ENCODE measurements at places on chromosomes 11 and 22.

GRCh38 chr11:61871158-61871597, 20.2 kb downstream of the FADS3 start:
- DNase-seq, result peak; percentile 79

- DNase-seq, result no peak
These were observed 14.3 kb downstream of the NRIP3 start for GRCh38 chr11:8989453-8989852.

- no peak for DNase-seq
These were observed 216.2 kb downstream of the ARHGAP42 start for GRCh38 chr11:100903284-100903683.

GRCh38 chr22:17578136-17578754, 14.9 kb downstream of the SLC25A18 start:
- no peak for DNase-seq

DNA sequence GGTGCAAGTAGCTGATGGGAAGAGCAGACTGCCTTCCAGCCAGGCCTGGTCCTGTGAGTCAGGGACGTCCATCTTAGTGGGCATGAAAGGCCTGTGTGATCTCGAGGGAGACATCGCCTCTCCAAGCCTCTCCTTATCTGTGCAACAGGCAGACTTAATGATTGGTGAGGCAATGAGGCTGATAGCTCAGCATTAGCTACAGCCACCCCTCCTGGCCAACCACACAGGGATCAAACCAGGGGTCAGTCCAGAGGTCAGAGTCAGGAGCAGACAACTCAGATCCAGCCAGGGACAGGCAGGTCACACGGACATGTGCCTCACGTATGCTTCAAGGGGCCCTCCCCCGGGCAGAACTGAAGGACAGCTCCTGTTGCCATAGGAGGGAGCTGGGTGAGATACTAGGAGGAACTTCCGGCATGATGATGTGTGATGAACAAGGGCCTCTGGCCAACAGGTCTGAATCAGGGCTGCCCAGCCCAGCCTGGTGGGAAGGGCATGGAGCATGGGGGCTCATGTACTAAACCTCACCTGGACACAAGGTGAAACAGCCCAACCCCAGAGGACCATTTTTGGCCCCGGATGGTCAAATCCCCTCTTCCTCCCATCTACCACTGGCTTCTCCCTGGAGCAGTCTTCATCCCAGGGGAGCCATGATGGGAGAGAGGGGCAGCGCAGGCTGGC, 2.8 kb upstream of the APOC3 start:
- DNase-seq, result peak; percentile 94

GRCh38 chr11:7564803-7565202, 51.0 kb downstream of the PPFIBP2 start:
- no peak for DNase-seq

- DNase-seq, result no peak
These were observed 79.2 kb downstream of the BRD1 start for GRCh38 chr22:49748514-49748913.

DNA sequence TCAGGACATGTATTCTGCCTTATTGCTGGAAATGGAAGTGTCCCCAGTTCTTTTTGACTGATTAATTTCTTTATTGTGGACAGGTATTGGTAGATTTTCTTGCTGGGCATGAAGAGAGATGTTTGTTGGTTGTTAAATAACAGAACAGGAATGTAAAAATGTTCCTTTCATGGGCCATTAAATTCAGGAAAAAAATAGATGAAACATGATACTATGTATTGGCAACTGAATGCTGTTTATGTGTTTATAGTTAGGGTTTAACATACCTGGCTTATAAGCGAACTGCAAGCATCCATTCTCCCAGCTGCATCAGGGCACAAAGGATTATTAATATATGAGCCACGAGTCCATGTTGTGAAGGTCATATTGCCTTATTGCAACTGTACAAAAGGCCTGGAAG, 368.5 kb downstream of the NELL1 start:
- no peak for DNase-seq

DNA sequence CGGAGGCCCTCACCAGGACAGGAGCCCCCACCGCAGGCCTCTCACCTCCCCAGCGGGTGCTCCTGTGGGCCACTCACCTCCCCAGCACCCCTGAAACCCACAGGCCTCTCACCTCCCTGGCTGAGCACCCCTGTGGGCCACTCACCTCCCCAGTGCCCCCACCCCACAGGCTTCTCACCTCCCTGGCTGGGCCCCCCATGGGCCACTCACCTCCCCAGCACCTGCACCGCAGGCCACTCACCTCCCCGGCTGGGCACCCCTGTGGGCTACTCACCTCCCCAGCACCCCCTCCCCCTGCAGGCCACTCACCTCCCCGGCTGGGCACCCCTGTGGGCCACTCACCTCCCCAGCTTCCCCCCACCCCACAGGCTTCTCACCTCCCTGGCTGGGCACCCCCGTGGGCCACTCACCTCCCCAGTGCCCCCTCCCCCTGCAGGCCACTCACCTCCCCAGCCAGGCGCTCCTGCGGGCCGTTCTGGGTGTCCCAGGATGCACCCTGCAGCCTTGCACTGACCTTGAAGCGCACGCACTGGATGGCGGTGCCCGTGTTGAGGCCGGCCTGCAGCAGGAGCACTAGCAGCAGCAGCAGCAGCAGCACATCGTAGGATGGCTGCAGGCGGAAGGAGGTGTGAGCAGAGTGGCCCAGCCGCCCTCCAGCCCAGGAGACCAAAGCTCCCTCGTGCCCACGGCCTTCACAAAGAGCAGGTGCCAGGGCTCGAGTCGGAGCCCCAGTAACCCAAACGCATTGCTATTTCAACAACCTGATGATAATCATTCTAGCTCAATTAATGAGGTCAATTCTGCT, 5.7 kb upstream of the TTLL8 start:
- no peak for DNase-seq

GRCh38 chr22:49730656-49731055, 97.0 kb downstream of the BRD1 start:
- no peak for DNase-seq

- no peak for DNase-seq
These were observed 33.6 kb upstream of the GRAMD4 start for GRCh38 chr22:46586531-46587011.

DNA sequence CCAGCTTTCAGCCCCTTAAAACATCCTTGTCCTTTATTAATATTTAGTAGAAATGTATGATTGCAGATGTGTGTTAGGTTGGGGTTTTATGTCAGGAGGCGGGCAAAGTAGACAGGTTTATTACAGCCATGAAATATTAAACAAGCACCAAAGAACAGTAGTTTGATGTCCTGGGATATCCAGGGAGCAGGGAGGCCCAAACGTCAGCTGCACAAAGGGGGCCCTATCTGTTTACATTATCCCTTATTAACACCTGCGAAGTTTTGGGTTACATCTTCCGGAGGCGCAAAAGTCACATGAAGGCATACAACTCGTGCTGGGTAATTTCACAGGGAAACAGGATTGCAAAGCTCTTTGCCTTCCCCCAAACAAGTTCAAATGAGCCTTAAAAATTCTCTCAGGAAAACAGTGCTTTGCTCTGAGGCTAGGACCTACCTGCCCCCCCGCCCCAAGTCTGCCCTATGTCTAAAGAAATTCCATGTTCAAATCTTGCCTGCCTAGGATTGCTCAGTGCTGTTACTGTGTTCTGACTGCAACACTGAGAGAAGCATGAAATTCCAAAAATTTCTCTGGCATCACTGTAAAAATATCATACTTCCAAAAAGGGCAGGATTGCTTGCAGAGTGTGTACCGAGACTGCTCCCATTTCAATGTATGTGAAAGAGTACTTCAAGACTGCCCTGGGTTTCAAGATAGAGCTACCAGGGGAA, 8.9 kb downstream of the MN1 start:
- no peak for DNase-seq

DNA sequence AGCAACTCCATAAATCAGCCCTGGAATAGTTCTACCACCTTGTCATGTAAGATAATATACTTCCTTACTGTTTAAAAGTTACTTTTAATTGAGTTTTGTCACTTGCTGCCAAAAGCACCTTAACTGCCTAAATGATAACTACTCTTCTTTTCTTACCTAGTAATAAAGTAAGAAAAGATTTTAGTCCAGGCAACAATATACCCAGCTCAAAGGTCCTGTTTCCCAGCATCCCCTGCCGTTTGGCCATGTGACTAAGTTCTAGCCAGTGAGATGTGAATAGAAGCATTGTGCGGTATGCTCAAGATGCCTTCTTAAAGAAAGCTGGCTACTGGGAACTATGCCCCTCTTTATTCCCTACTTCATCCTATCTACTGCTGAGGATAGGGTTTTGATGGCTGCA, 39.4 kb upstream of the CCDC34 start:
- no peak for DNase-seq

All from Caco-2 (cell line).